CD4-positive, alpha-beta T cell treated with Interleukin-6 at 100 ng/mL for 8 hours (primary cell): ENCODE measurements at places on chromosomes 13 and 19.

GRCh38 chr13:34826432-34826831 is 115.6 kb upstream of the NBEA start:
- DNase-seq = no peak

DNA sequence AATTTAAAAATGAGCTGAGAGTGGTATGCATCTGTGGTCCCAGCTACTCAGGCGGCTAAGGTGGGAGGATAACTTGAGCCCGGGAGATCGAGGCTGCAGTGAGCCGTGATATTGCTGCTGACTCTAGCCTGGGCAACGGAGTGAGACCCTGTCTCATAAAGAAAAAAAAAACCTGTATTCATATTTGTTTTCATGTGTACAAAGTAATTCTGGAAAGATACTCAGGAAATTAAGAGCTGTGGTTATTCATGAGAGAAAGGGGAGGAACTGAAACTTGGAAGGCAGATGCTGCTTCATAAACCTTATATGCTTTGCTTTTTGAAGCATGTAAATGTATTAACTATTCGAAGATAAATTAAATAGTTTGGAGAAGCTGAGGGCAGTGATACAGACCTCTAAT is 8.8 kb upstream of the RLN3 start:
- no peak for DNase-seq

GRCh38 chr19:34314437-34315313 is 50.3 kb upstream of the GPI start:
- no peak for DNase-seq

DNA sequence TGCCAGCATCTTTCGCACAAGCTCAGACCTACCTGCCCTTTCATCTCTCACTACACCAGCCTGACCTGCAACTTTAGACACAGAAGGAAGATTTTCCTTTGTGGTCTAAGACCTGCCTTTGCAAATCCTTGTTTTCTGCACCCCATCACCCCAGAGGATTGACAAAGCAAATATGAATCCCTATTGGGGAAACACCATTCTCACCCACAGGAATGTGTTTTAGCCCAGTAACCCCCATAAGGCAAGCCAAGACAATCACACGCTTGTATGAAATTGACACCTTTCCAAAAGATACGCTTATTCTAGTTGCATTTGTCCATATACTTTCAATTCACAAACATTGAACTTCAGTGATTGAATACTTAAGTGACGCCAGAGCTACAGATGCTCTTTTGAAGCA is 55.7 kb downstream of the SPATA13 start:
- no peak for DNase-seq

DNA sequence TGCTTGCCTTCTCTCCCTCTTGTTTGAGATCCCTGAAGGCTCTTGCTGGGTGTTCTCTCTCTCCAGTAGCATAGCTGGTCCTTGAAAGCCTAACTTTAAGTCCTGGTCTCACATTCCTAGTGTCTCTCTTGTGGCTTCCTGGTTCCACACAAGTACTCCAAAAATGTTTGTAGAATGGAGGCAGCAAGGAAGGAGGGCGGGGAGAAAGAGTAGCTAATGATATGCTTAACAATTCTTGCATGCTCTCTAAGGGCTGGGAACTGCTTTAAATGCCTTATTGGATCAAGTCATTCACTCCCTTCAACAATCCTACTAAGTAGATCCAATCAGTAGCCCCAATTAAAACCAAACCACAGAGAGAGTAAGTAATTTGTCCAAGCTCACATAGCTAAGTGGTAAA is 357.3 kb downstream of the KLF5 start:
- DNase-seq = no peak

- DNase-seq = no peak
Measured at GRCh38 chr13:36131931-36132297, 732 bp upstream of the DCLK1 start.

- DNase-seq = no peak
Measured at GRCh38 chr13:58950911-58951310, 1212.8 kb downstream of the DIAPH3 start.

DNA sequence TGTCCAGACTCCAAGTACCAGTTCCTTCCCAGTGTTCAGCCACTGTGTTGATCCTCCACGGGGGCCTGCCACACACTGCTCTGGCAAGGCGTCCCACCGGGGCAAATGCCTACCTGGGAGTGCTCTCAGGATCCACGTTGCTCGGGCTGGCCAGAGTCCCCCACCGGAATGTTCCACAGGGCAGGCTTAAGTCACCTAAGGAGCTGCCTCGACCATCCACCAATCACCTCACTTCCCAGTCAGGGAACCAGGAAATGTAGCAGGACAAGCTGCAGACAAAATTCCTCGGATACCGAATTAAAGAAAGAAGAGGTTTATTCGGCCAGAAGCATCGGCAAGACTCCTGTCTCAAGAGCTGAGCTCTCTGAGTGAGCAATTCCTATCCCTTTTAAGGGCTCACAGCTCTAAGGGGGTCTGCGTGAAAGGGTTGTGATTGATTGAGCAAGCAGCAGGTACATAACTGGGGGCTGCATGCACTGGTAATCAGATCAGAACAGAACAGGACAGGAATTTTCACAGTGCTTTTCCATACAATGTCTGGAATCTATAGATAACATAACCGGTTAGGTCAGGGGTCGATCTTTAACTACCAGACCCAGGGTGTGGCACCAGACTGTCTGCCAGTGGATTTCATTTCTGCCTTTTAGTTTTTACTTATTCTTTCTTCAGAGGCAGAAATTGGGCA is 56.9 kb upstream of the EDNRB start:
- DNase-seq = no peak

DNA sequence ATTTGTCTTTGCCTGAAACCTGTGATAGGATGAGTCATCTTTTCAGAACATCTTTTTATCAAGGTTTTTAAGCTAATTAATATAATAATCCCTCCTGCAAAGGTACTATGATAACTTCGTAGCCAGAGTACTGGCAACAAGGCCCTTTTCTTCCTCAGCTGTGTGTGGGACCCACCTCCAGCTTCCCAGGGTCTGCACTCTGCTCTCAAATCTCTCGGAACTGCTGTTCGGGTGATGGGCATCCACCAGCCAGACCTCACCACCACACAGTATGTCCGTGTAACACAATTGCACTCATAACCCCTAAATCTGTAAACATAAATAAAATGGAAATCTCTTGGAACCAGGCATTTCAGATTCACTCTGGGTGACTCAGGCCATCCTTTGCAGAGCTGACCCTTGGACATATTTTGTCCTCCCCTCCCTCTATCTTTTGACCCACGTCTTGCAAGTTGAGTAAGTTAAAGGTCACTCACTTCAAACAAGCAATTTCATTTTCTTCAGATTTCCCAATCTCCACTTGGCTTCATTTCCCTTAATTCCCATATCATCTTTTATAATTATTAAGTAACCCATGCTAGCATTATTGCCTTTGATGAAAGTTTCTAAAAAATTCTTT is 29.5 kb downstream of the COL4A1 start:
- no peak for DNase-seq

GRCh38 chr13:106490569-106491321 is 44.7 kb downstream of the EFNB2 start:
- no peak for DNase-seq

DNA sequence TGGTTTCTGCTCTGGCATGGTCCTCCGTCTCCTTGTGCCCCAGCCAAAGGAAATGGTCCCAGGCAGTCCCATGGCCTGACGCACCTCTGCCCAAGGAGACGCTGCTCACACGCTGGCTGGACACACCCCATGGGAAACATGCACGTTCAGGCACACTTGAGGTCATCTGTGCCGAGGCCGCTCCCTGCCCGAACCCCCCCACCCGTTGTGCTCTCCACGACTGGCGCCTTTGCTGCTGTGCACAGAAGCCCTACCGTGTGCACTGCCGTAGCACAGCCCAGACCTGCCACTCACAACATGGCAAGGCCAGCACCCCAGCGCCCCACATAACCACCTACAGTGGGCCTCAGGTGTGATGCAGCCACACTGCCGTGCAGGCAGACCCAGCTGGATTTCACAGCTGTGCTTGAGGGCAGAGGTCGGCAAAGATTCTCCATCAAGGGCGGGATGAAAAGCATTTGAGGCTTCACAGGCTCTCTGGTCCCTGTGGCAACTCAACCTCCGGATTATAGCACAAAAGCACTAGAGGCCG is 65.7 kb downstream of the SPACA7 start:
- no peak for DNase-seq

GRCh38 chr13:23778879-23779278 is 110.3 kb downstream of the MIPEP start:
- DNase-seq = no peak

DNA sequence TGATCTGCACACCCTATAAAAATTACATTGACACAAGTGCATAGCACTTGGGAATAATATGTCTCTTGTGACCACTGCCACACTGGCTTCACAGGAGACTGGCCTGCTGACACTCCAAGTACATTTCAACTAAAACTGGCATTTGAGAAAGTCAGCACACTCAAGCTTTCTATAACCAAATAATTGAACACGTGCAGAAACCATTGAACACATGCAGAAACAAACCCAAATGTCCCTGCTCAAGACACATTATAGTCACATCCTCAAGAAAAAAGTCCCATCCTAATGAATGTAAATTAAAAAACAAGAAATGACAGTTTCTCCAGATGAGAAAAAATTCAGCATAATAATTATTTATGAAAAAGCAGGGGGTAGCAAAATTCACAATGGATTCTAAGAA is 1859.1 kb upstream of the PCDH20 start:
- DNase-seq = no peak

- DNase-seq = no peak
Measured at GRCh38 chr13:54593504-54593903, 1564.9 kb downstream of the OLFM4 start.

GRCh38 chr13:37539976-37540605 is 58.5 kb downstream of the POSTN start:
- DNase-seq = no peak

- no peak for DNase-seq
Measured at GRCh38 chr13:42355491-42356183, 83.7 kb downstream of the AKAP11 start.

DNA sequence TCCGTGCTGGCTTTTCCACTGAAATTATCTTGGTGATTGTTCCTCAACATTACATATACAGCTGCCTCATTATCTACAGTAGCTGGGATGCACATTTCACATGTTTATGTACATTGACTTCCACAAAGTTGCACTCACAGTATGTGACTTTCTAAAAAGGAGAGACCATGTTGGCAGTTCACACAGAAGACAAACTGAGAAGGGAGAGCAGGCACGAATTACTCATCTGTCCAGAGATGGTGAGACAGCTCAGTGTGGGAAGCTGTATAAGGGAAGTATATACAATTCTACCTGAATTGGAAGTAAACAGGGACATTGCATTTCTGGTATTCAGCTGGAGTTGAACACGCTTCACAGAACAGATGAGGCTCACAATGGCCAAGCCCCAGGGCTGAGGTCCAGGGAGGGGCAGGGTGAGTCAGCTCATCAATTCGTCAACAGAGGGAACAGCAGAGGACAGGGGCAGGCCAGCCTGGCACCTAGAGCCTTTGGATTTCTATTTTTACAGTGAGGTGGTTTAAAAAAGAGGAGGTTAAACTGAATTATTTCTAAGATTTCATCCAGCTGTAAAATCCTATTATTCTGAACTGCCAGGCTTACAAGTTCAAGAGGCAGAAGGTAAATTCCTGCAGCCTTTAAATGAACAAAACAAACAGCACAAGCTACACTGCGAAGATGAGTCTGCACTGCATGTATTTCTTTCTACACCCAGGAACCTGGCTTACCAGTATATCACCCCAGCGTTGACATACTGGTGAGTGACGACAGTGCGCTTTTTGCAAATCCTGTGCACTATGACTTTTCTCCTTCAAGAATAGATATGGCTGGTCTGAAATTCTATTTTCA is 9.8 kb downstream of the PARP4 start:
- DNase-seq = no peak

GRCh38 chr13:41117869-41118268 is 14.7 kb downstream of the KBTBD6 start:
- DNase-seq = no peak

- no peak for DNase-seq
Measured at GRCh38 chr19:16193466-16193865, 4.2 kb upstream of the AP1M1 start.

DNA sequence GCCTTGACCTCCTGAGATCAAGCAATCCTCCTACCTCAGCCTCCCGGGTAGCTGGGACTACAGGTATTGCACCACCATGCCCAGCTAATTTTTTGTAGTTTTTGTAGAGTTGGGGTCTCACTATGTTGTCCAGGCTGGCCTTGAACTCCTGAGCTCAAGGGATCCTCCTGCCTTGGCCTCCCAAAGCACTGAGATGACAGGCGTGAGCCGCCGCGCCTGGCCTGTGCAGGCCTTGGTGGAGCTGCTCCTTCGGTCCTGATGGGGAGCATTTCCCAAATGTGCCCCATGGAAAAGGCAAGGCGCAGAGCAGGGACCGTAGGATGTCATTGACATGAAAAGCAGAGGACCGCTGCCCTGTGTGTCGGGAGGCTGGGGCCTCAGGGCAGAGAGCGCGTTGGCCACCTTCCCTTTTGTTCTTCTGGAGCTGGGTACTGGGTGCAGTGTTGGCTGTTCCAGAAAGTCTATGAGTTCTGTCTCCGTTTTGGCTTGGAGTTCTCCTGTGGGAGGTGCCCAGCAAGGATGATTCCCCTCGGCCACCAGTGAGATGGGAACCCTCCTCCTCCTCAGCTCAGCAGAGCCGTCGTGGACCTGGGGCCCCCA is 128.5 kb downstream of the KDM4B start:
- DNase-seq = no peak

DNA sequence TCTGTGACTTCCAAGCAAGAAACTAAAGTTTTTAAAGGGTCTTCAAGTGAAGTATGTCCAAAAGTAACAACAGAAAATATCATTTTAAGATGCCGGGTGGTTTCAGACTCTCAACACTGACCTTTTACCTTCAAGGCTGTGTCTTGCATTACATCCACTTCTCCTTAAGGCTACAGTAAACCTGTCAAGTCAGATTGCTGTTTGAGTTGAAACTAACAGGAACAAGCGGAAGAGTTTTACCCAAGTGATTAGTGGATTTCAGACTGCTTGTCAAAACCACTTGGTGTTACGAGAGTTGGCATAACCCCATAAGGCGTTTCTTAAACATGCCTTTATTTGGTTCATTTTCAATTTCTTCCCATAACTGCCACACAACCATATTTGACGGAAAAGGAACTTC is 283.1 kb downstream of the DCT start:
- DNase-seq = no peak

GRCh38 chr13:99002172-99002710 is 24.4 kb upstream of the DOCK9 start:
- DNase-seq = no peak
